ENCODE measurements at places on chromosomes 4 and X.

DNA sequence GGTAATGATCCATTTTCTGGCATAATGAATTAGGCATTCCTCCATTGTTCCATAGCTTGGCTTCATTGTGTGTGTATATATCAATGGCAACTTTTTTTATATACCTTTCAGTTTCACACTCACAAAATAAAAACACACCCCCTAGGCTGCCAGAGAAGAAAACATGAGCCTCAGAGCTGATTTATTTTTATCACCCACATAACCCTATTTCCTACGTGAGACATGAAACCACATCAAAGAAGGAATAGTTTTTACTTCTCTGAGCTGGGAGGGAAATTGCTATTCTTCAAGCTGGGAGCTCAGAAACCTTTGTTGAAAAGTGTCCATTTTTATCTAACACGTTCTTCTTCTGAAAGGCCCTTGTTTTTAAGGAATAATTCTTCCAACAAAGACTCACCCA lies 126.7 kb upstream of the RAI2 start:
- DNase-seq, result no peak

DNA sequence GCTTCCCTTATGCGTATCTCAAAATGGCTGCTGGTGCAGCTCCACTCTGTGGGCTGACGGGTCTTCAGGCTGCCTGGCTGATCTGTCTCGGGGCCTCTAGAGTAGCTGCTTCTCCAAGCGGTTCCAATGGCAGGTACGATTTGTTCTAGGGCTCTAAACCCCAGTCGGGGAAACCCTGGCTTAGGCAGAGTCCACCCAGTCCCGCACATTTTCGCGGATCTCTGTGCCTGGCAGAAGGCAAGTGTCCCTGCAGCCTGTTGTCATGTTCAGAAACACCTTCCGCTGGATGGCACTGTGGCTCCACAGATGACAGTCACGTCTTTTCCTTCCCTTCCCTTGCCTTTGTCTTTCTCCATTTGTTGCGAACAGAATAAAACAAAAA lies 54.4 kb downstream of the NBDY start:
- no peak for DNase-seq

DNA sequence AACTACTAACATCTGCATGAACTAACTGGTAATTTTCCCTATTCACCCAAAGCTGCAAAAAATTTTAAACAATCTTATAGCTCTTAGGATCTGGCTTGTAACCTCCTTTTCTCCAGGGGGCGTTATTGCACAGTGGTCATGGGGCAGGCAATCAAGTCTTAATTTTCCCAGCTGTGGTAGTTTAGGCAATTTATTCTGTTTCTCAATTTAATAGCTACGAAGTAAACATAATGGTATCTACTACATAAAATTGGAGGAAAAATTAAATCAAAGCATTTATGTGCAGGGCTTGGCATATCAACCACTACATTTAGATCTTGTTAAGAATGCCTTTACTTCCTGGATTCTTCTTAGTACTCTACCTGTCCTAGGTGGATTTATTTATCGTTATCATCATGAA lies 137.4 kb upstream of the GUCY1A1 start:
- no peak for DNase-seq

DNA sequence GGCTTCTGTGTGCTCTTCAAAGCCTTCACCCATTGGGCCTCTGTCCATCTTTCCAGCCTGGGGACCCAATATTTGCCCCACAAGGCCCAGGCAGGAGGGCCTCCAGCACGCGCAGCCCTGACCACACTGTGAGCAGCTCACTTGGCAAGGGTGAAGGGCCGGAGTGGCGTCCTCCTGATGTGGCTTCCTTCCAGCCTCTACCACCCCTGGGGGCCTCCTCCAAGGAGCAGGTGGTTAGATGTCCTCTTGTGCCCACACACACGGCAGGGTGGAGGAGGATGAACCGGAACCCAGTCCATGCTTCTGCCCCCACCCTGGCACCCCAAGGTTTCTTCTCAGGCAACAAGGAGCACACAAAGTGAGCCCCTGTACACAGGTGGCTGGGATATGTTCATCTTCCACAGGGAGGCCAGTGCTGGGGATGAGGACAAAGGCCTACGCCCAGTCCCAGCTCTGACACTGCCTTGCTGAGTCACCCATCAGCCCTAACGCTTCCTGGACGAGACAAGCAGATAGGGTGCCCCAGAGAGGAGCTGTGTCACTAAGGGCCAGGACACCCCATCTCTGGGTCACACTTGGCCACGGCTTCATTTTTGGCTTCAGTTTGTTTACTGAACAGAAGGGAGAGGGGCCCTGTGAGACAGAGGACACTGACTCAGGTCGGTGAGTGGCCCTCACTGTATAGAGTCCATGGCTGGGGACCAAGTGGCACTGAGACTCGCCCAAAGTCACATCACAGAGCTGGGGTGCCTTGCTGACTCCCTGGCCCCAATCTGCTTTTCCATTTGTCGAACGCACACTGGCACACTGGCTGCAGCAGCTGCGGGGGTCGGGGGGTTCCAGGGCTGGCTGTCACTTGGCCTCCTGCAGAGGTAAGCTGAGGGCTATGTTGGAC lies 1.9 kb downstream of the UBL4A start:
- no peak for DNase-seq

Data from stimulated activated CD8-positive, alpha-beta memory T cell treated with anti-CD3 and anti-CD28 coated beads, Interleukin-15, amount 100 ng/mL, for 48 hours (primary cell).